Stimulated activated CD8-positive, alpha-beta memory T cell treated with anti-CD3 and anti-CD28 coated beads, Interleukin-15, amount 100 ng/mL, for 1 hour (primary cell): ENCODE measurements at places on chromosomes 5 and 9.

DNA sequence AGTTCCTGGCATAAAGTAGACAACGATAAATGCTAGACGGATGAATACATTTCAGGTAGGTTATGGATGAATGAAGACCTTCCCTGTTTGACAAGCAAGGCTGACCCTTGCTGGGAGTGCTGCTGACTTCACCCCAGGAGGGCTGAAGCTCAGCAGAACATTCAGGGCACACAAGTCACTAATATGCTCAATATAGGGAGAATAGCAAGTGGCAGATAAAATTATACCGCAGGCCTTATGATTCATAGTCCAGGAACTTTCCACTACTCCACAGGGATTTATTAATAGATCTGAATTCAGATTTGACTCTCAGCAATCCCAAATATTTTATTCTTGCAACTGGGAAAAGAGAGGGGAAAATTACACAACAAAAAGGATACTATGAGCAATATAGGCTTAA lies 38.2 kb upstream of the GRAMD2B start:
- no peak for DNase-seq

- no peak for DNase-seq
Observed at GRCh38 chr5:124511791-124512190, 234.6 kb downstream of the ZNF608 start.

GRCh38 chr9:82331079-82331478 lies 342.5 kb downstream of the SPATA31D1 start:
- DNase-seq: no peak

- DNase-seq: no peak
Observed at GRCh38 chr5:10567121-10567591, 3.3 kb downstream of the ANKRD33B start.

DNA sequence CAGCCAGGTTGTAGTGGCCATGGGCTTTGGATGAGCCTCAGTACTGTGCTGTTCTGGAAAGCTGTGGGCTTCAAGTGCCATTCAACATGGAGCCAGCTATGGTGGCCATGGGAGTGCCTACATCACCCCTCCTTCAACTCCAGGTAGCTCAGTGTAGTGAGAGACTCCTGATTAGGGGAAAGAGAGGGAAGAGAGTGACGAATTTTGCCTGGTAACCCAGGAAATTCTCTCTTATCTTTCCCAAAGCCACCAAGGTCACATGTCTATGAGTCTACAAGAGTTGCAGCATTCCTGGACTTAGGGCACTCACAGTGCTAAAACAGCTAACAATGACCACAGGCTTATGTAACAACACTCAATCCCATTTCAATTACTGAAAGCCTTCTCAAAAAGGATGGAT lies 81.7 kb upstream of the SPTLC1 start:
- no peak for DNase-seq

DNA sequence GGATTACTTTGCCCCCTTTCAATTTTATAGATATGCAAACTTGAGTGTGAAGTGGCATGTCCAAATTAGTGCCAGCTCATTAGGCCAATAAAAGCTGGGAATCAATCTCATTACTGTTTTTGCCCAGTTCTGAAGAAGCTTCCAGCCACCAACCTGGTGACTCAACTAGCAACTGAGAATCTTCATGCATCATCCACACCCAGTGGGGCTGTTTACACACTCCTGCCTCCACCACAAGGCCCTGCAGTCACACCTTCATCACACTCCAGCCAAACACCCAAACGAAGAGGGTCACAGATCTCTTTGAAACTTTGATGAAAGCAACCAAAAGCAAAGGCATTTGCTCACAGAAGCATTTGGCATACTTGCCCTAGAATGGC lies 41.3 kb upstream of the S1PR3 start:
- DNase-seq: no peak

DNA sequence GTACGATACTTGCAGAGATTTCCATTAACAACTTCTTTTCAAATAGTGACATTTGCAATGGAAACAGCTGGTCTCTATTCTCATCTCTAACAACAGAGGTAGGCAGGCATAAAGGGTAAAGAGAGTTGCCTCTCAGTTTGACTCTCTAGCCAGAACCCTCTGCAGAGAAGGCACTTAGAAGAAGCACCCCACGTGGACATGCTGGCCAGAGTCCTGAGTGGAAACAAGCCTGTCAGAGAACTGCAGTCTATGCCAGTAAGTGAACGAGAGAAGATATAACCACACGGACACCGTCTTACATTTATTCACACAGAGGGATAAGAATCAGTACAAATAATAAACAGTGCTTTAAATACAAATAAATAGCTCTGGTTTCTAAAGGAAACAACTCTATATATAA lies 11.0 kb upstream of the LHX6 start:
- DNase-seq: no peak
